ENCODE measurements at places on chromosomes 3 and 15.
A peak's percentile ranks its signal among the peaks of the same experiment; 100 is the strongest.

GRCh38 chr3:40387001-40387894 lies at the start of gene ENTPD3:
Gene ENTPD3 (plus strand): TSS chr3:40387184. CDS start chr3:40388058, 874 bp downstream.
- no peak for DNase-seq

- DNase-seq = no peak
Observed at GRCh38 chr3:43627360-43627759, 5.5 kb upstream of the ANO10 start.

DNA sequence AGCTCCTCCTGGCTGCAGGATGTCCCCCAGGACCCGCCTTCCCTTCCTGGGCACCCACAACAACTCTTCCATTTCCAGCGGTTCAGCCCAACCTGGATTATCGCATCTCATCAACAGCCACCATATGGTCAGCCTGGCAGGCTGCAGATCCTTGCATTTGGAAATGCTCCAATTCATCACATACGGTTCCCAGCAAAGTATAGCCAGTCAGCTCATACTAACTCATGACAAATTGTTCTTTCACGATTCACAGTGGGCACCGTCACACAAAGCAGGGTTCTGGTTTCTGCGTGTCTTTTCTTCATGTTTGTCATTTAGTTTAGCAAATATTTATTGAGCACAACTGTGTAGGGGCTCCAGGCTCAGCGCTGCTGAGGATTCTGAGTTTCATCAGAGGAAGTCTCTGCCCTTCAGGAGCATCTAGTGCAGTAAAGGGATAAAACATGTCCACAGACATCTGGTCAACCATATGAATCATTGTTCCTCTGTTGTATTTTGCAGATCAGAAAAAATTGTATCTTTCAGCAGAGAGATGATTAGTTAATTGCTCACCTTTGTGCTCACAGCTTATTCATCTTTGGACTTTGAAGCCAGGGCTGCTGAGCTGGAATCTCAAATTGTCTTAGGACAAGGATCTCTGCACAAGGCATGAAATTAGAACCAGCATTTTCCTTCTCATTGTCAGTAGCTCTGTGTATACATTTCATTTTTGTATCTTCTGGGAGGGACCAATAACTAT lies 125.1 kb downstream of the GABRG3 start:
- no peak for DNase-seq

DNA sequence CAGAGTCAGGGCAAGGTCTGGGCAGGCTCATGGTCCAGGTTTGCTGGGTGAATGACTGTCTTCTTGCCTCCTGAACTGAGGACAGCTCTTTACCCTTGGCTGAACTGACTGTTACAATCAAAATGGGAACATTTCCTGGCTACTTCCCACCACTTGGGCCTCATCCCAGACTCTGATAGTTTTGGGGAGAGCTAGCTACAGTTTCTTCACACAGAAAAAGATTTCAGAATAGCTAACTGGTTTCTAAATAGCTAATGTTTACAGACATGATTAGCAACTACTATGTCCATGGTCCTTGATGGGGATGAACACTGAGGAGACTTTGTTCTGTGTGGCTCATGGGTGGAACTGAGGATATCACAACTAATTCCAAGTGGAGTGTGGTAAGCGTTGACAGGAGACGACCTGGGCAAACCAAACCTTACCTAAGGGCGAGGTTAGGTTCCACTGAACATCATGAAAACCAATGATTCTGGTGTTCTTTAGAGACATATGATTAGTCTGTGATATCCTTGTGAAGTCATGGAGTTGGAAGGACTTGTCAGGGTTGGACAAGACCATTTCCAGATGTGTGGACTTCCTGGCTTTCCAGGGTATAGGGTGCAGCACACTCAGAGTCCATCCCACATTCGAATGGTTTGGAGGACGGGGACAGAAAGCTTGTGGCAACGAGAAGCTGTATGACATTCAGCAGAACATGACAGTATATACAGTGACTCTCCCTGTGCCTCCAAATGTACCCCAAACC lies 7.3 kb downstream of the ALPK3 start:
- no peak for DNase-seq

DNA sequence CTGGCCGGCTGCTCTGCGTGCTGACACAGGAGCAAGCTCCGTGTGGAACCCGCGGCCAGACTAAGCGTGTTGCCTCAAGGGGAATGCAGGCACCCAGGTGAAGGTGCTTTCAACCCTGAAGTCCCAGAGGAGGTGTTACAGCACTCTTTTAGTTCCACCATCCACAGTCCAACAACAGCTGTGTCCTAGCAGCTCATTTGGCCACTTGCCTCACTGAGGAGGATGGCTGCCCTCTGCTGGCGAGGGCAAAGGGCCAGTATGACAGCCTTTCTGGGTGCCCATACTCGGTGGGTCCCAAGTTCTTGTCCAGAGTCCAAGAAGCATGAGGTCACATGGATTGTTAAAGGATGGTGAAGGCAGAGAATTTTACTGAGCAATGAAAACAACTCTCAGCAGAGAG lies 87.8 kb downstream of the C3orf85 start:
- peak; percentile 39 for DNase-seq

- DNase-seq = peak; percentile 85
Observed at GRCh38 chr15:73564255-73564654, 68.9 kb downstream of the NPTN start.

GRCh38 chr3:67109651-67110204 lies 111.6 kb downstream of the KBTBD8 start:
- peak; percentile 47 for DNase-seq

DNA sequence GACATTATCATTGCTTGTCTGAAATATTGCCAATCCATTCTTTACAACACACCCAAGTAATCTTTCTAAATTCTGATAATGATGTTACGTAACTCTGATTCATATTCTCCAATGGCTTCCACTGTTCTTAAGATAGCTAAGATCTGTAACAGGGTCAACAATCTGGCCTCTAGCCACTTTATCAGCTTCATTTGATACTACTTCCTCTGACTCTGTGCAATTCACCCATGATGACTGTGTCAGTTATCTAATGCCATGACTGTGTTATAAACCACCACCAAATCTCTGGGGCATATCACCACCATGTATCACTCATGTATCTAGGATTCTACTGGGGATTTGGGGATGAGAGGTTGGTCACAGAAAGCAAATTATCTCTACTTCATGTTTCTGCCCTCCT lies 44.0 kb downstream of the CD200 start:
- peak; percentile 80 for DNase-seq

GRCh38 chr15:82890338-82890994 lies 62.1 kb downstream of the HOMER2 start:
- DNase-seq = no peak

DNA sequence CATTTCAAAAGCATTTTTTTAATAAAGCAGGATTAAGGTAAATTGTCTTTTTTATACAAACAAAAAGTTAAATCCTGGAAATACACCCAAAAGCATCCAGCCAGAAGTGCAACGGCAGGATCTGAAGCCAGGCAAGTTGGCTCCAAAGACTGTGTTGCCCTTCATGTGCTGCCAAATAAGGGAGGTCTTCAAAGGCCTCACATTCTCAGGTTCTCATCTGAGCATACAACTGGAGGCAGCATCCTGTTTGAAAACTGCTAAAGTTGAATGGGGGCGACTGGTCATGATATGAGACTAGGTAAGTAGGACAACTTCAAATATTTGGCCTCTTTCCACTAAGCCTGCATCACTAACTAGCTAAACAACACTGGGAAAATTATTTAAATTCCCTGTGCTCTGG lies 52.2 kb downstream of the IMPG2 start:
- no peak for DNase-seq

GRCh38 chr3:37670961-37671483 lies 190.7 kb upstream of the CTDSPL start:
- DNase-seq = no peak

DNA sequence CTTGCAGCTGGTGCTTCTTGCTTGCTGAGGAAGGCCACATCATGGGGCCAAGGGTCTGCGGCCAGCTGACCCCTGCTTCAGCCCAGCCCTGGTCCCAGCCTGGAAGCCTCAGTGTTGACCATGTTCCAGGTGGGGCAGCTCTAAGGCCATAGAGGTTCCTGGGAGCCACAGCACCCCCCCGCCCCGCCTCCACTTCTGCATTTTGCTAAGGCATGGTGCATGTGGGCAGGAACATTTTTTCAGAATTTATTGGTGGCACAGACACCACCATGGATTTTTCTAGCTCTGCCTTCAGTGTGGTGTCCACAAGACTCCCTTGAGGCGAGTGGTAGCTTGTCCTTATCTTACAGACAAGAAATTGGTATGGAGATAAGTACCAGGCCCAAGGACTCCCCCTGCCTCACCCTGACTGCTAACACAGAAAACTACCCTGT lies 1.9 kb upstream of the CHST14 start:
- DNase-seq = no peak

DNA sequence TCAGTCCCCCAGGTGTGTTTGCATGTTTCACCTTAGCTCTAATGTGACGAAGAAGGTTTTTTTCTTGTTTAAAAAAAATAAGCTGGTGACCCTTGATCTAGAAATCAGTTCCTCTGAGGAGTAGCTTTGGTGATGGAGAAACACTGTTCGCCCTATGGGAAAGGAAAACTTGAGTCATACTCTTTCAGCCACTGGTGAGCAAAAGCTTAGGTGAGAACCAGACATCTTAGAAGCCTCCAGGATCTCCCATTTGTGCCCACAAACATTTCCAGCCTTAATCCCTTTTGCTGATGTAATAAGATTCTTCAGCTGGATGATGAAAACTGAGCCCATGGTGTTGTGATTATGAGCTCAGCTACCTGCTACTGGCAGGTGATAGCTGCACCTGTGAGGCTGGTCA lies 37.8 kb downstream of the SLC27A2 start:
- peak; percentile 75 for DNase-seq

DNA sequence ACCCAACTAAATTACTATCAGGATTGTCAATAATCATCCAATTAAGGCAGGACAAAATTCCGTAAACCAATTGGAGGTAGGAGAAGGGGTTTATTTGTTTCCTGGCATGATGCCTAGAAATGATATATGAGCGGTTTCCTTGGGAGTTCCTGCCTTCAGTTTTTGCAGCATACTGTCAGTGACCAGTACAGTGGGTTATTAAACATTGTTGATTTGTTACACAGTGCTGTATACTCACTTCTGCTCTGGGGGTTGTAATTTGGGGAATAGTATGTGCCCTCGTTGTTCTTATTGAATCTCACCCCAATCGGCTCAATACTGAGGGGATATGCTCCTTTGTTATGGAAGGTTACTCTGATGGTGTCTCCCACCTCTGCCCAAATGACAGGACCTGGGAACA lies 22.2 kb downstream of the CP start:
- no peak for DNase-seq

GRCh38 chr15:67383899-67384298 lies 129.3 kb downstream of the IQCH start:
- no peak for DNase-seq

- DNase-seq = no peak
Observed at GRCh38 chr3:63295806-63296205, 17.7 kb downstream of the SYNPR start.

DNA sequence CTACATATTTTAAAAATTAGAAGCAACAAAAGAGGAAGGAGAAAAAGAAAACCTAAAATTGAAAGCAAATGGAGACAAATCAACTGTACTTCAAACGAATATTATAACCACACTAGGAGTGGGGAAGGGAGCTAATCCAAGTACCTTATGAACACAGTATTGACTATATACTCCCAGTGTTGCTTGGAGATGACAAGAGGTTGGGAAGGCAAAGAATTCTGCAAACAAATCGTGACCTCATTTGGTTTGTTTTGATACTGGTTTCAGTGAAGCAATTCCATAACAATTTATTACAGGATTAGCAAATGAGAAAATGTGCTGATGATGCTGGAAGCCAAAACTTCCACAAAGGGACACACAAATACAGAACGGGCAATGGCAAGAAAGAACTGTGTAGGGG lies 268.1 kb downstream of the ULK4 start:
- DNase-seq = no peak

- no peak for DNase-seq
Observed at GRCh38 chr15:81301815-81302399, 22.0 kb downstream of the STARD5 start.

GRCh38 chr3:41502023-41502422 lies 302.7 kb downstream of the CTNNB1 start:
- no peak for DNase-seq

Measured in M059J (cell line).